ENCODE measurements at places on chromosomes 1 and 21.

- no peak for DNase-seq
Measured at GRCh38 chr1:178094739-178095645, 1.1 kb downstream of the RASAL2 start.

- DNase-seq, result no peak
Measured at GRCh38 chr21:19392390-19392789, 988.8 kb upstream of the TMPRSS15 start.

GRCh38 chr1:59150577-59151386, 146.1 kb upstream of the FGGY start:
- DNase-seq, result peak; percentile 49

DNA sequence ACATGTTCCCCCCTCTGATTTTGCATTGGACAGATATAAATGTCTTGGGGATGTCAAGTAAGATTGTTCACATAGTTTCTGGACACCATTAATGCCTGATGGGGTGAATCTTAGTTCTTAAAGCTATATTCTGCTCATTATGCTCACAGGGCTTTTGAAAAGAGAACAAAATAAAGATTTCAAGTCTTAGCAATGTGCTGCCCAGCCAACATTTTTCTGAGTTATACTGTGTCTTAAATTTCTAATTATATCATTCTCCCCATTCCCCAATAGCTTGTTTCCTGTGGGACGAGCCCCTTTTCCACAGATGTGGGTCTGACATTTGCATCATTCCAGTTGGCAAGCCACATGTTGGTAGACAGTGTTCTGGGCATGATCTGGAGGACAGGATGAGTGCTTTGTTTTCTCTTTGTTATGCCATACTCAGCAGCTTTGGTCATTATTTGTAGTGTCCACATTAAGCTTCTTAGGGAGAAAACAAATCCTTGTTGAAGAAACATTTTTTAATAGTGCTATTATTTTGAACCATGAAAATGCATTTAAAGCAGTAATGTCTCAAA, 32.8 kb downstream of the MTARC1 start:
- no peak for DNase-seq

DNA sequence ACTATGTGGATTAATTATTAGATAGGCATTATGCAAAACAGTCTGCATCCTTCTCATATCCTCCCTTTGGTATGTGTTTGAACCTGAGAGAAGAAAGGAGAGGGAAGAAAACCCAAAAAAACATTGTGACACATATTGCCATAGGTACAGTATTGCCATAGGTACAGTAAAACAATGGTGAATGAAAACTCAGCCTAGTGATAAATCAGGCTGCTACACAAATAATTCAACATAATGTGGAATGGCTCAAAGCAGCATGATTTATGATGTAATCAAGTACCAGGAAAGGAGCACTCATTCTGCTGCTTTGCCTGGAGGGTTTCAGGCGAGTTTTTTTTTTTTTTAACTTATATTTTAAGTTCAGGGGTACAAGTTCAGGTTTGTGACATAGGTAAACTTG, 213.9 kb upstream of the LYPLAL1 start:
- no peak for DNase-seq

GRCh38 chr1:44016041-44016889, 15.0 kb downstream of the SLC6A9 start:
- DNase-seq, result no peak

DNA sequence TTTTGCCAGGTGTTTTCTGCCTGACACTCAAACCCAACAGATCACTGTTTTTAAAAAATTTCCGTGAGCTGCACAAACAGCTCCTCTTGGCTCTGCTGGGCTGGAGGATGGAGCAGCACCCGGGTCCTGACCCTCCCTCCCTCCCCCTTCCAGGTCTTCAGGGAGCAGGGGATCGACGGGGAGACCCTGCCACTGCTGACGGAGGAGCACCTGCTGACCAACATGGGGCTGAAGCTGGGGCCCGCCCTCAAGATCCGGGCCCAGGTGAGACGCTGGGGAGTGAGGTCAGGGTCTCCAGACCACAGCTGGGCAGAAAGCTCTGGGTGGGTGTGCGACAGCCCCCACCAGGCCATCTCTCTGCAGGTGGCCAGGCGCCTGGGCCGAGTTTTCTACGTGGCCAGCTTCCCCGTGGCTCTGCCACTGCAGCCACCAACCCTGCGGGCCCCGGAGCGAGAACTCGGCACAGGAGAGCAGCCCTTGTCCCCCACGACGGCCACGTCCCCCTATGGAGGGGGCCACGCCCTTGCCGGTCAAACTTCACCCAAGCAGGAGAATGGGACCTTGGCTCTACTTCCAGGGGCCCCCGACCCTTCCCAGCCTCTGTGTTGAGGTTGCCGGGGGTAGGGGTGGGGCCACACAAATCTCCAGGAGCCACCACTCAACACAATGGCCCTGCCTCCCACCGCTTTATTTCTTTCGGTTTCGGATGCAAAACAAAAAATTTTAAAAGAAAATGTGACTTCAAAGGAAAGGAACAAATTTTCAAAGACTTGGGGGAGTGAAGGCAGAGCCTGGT, 15.3 kb downstream of the NOC2L start:
- DNase-seq, result no peak

GRCh38 chr1:94058766-94059165, 62.2 kb downstream of the ABCA4 start:
- DNase-seq, result no peak

DNA sequence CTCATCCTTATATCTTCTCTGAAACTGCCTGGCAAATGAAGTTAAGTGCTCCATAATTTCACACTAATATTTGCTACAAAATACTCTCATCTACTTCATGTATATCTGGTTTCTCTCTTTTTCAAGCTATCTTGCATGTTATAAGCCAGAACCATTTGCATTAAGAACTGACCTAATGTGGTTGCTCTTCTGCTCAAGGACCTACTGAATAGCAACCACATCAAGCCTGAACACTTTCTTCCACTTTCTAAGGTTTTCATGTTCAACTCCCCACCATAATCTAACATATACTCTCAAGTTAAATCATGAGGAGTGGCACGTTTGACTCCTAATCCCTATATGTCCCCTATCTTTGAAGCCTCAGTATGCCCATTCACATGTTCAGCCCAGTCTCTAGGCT, 27.2 kb downstream of the RGS1 start:
- DNase-seq, result no peak

DNA sequence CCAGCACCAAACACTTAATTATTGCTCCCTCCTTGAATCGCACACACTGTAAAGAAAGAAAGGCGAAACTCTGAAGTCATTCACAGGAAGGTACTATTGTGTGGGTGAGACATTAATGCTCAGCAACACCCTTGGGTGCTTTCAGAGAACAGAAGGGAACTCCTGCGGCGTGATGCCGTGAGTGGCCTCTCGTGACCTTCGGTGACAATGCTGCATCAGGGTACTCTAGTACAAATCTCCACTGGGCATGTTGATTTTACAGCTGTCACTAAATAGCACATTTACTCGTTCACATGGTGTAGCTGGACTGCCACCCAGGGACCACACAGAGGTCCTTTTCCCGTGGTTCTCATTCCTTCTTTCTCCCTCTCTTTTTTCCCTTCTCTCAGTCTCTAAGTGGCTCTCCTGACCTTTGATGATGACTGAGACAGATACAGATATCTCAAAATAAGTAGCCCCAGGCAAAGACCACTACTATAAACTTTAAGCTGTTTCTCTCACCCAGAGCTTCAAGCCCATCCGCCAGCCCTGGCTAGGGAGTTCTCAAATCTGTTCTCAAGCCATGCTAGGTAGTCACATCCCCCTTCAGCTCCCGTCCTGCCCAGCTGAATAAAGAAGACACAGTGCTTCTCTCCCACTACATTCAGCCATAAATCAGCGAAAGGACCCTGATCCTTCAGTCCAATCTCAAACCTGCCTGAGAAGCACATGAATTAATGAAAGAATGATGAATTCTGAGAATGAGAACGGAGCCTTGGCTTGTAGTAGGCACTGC, 223.4 kb upstream of the FMN2 start:
- DNase-seq, result no peak

GRCh38 chr21:15355066-15355465, 290.3 kb upstream of the NRIP1 start:
- DNase-seq, result peak; percentile 6

DNA sequence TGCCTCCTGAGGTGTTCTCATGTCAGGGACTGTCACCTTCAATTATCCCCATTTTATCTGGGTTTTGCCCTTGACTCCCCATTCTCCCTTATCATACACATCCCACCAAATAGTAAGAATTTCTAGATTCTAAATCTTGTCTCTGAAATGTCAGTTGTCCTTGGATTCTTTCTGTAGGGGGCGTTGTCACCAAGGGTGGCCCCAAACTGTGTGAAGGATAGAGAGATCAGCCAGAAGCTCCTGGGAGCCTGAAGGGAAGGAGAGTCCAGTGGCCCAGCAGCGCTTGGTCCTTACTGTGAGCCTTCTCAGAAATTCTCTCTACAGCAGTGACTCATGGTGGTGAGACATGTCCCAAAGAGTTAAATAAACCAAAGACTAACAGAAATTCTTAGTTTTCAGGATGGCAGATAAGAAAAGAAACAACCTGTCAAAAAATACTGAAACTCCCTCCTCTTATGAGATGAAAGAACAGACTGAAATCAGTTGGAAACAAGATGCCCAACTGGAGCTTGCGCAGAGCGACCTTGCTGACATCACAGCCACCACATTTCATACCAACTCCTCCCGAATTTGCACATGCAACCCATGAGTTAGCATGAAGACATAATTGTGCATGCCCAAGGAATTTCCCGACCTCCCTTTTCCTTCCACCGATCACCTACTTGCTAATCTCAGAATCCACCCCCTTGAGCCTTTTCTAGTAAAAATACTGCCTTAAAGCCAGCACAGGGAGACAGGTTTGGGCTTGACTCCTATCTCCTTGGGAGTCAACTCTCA, 109.8 kb downstream of the ELAVL4 start:
- no peak for DNase-seq

- DNase-seq, result no peak
Measured at GRCh38 chr1:204758601-204759000, 73.1 kb upstream of the LRRN2 start.
